ENCODE measurements at places on chromosomes 1 and 21.

GRCh38 chr1:190540366-190540765, 62.7 kb upstream of the BRINP3 start:
- no peak for DNase-seq

DNA sequence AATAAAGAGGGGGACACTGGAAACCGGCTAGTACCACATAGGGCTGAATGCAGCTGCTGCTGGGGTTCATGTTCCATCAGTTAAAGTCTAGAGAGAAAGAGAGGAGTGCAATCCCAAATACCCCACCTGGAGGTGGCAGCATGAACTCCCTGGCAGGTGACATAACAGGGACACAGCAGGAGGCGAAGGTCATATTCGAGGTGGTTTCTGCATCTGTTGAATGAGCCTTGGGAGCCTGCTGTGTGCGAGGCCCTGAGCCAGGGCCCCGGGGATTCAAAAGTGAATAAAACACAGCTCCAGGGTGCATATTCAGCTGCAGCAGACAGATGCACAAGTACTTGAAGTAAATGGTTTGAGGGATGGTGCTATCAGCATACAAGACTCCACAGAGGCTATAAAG, 456.8 kb downstream of the SETD4 start:
- DNase-seq: no peak

GRCh38 chr1:193543259-193543658, 356.8 kb upstream of the B3GALT2 start:
- DNase-seq: peak; percentile 70

DNA sequence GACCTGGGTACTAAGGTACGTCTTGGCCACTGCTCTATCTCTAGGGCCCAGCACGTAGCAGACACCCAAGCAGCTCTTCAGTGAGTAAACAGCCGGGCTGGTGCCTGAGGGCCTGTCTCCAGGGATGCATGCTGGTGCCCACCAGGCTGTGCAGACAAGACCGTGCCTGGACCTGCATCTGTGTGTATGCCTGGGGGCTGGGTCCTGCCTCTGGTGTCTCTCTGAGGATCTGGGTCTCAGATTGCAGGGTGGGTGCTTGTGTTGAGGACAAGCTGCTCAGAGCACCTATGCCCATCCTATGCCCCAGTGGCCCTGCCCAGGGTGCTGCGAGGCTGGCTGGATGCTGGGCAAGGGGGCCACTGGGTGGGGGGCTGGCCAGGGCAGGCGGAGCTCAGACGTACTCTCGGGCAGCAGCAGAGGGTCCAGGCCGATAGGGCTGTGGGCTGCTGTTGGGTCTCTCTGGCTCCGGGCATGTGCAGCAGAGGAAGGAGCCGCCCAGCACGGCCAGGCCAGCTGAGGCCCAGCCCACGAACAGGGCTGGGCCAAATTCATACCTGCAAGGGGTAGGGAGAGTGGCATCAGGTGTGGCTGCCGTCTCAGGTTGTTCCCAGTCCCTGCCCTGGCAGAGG, 4.4 kb downstream of the CLDN19 start:
- DNase-seq: no peak

DNA sequence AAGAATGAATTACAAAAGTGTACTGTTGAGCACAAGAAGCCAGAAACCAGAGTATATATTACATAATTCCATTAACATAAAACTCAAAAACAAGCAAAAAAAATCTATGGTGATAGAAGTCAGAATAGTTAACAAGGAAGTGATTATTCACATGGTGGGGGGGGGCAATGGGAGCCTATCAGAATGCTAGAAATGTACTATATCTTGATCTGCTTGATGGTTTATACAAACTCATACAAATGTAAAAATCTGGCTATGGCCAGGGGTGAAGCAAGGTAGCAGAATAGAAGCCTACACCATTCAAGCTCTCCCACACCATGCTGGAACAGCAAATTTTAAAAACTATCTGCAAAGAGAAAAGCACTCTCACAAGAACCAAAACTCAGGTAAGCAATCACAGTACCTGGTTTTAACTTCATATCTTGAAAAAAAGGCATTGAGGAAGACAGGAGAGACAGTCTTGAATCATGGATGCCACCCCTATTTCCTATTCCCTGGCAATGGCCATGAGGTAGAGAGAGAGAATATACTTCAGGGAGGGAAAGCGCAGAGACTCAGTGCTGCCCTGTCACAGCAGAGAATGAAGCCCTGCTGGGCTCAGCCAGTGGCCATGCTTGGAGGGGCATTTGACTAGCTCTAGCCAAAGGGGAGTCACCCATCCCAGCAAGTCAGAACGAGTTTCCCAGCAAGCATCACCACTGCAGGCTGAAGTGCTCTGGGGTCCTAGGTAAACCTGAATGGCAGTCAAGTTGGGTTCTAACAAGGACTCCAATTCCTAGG, 73.8 kb downstream of the CDC42BPA start:
- DNase-seq: no peak

GRCh38 chr1:63326106-63326472, 3.7 kb downstream of the FOXD3 start:
- DNase-seq: no peak

- DNase-seq: peak; percentile 62
These were observed 193.8 kb upstream of the EDN2 start for GRCh38 chr1:41678111-41678878.

- peak; percentile 80 for DNase-seq
These were observed 179.0 kb downstream of the ADSS2 start for GRCh38 chr1:244272471-244273261.

DNA sequence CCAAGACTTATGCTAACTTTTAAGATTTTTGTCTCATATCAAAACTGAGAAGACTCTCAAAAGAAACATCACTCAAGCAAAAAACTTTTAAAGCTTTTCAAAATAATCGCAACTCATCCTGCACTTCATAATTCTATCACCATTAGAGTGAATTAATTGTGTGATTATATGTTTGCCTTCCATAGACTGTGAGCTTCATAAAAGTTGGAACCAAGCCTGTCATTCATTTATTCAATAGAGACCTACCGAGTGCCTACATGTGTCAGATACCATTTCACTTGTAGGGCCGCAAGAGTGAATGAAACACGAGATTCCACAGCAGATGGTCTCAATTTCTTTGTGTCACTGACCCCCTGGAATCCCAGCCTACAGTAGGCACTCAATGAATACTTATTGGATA, 106.4 kb downstream of the RHOU start:
- DNase-seq: no peak

DNA sequence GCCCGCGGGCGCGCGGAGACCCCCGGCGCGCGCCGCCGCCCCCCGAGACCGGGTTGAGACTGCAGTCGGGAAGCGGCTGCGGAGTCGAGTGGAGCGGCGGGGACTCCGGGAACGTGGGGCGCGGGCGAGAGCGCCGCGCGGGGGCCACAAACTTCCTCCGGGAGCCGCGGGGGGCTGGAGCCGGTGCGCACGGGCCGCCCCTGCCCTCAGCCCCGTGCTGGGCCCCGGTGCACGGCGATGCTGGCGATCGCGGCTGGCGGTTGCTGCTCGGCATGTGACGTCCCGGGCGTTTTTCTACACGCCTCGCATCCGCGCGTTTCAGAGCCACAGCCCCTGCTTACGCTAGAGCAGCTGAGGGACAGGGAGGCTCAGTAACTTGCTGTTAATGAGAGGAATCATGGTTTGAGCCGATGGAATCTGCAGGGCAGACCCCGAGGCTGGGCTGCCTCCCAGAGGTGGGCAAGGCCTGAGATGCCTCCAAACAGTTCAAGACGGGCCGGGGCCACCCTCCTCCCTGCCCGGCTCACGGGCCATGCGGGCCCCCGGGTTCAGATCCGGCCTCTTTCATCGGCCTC, 520 bp downstream of the TMEM201 start:
- peak; percentile 25 for DNase-seq

Measured in fibroblast of gingiva (primary cell).